ENCODE measurements at places on chromosomes 2 and 18. TPM values are rescaled to one million over a fixed set of nuclear protein-coding genes. Genes with fewer than 3 reads are reported as not detected.
A peak's percentile ranks its signal among the peaks of the same experiment; 100 is the strongest.

- H3K4me1 ChIP-seq: peaks cover 56% of the 10 kb centered on the region
- H3K27me3 ChIP-seq: peaks cover 14% of the 10 kb centered on the region
- H3K4me3 ChIP-seq: no peak overlapping the region
- H3K27ac ChIP-seq: peak overlapping the region; percentile 10
- no peak for DNase-seq
Observed at GRCh38 chr2:64979744-64980143, 9.5 kb upstream of the SLC1A4 start.

GRCh38 chr2:196971574-196972279 lies 45.2 kb upstream of the PGAP1 start:
- H3K4me1 ChIP-seq: peaks cover 34% of the 10 kb centered on the region
- peaks cover 10% of the 10 kb centered on the region for H3K36me3 ChIP-seq
- DNase-seq: no peak
- H3K27ac ChIP-seq: peak overlapping the region; percentile 49
- H3K4me3 ChIP-seq: no peak overlapping the region

The ALK gene
- not detected for total RNA-seq

- H3K27ac ChIP-seq: peak overlapping the region; percentile 87
- peak overlapping the region; percentile 73 for H3K4me3 ChIP-seq
- peaks cover 25% of the 10 kb centered on the region for H3K4me1 ChIP-seq
- H3K27me3 ChIP-seq: no peaks in the 10 kb centered on the region
- no peak for DNase-seq
- H3K36me3 ChIP-seq: peaks cover 42% of the 10 kb centered on the region
Observed at GRCh38 chr2:27431395-27431794, 3.0 kb downstream of the NRBP1 start.

DNA sequence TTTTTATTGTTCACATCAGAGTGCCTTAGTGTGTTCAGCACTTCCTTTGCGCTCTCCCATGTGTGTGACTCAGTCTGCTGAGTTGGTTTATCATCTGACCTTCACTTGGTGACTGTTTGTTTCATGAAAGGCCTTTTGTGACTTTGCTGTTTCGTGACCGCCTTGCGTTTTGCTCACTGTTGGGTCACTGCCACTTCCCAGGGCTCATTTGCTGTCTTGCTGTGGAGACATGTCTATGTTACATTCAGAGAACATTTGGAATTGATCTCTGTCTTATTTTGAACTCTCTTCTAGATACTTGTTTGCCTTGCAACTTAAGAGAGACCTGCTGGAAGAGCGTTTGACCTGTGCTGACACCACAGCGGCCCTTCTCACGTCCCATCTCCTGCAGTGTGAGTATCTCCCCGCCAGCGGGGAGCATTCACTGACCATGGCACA lies 54.7 kb downstream of the FARP2 start:
- H3K4me1 ChIP-seq: peaks cover 9% of the 10 kb centered on the region
- no peaks in the 10 kb centered on the region for H3K27me3 ChIP-seq

The CYBRD1 gene
- 5.7 TPM for total RNA-seq

The EN1 gene
- total RNA-seq: not detected

The TUBB8B gene
- not detected for total RNA-seq

Data from activated T-helper 2 cell treated with anti-CD3 and anti-CD28 coated beads, Interferon-gamma antibody, Interleukin-2, Interleukin-4, amounts not matched to agents 10 μg/mL and 5 μg/mL and 100 μg/mL, durations not matched to agents 14 hours and 24 hours and 36 hours (primary cell).